ENCODE measurements at places on chromosomes 7 and 10.
A peak's percentile ranks its signal among the peaks of the same experiment; 100 is the strongest.

- no peak for DNase-seq
These were observed 161.8 kb upstream of the CACNA2D1 start for GRCh38 chr7:82605247-82605864.

- DNase-seq, result no peak
These were observed 168.0 kb upstream of the AHR start for GRCh38 chr7:17130281-17131059.

DNA sequence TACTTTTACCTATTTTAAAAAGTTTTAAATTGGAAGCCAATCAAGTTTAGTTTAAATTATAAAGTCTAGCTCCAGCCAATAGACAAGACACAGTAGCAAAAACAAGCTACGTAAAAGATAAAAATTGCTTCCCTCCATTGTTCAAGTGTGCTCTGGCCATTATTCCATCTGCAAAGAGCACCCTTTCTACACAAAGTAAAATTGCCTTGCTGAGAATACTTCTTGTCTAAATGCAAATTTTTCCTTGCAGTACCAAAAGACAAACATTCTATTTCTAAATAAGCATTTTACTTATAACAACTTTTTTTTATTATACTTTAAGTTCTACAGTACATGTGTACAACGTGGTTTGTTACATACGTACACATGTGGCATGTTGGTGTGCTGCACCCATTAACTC lies 75.9 kb upstream of the ZNF746 start:
- DNase-seq, result no peak

DNA sequence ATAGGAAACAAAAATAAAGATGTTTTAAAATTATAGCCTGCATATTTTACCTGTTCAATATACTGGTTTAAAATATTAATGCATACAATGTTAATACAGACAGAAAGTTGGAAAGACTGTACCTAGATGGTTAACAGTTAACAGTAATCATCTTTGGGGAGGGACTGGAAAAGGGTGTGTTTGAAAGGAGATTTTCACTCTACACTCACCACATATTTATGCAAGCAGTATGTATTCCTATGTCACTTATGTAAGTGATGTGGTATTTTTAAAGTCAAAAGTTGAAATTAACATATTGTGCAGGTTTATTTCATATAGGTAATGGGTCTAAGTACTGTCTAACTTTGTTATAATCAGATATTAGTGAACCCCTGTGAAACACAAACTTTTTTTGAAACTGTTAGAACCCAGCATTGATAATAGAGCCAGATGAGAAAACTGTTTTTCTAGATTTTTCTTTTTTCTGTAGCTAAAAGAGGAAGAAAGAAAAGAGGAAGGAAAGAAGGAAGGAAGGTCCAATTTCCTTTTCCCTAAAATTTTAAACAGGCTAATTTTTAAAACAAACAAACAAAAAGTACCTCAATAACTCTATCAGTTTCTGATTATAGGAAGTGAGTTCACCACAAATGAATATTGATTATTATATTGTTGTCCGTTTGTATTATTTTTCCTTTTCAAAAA lies 9.0 kb upstream of the STARD3NL start:
- no peak for DNase-seq

DNA sequence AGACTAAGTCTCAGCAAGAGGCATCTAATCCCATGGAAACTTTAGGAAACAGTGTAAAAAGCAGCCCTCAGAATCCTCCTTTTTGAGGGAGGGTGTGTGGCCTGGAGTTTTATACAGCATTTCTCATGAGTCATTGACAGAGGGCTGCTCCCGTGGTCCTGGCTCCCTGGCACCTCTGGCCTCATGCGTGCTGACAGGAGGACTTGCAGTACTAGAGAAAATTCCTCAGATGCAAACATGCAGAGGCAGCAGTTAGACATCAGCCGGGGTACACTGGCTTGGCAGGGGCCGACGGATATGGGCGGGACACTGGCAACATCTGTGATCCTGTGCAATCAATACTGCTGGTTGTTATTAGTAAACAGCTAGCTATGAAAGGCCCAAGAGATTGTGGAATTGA lies 925.1 kb upstream of the CELF2 start:
- no peak for DNase-seq

- DNase-seq, result no peak
These were observed 571.6 kb downstream of the SH2D4B start for GRCh38 chr10:81109200-81109752.

DNA sequence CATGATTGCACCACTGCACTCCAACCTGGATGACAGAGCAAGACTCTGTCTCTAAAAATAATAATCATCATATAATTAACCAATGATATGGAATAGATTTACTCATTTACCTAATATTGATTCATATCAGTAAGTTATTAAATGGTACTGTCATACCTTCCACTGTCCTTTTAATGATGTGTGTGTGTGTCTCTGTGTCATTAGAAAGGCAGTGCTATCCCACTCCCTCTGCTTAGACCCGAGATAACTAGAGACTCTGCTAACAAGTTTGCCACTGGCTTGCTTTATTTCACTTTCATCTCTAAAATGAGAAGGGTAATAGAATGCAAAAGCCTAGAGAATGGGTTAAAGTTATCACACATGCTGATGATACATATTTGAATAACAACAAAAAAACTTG lies 21.1 kb downstream of the MCM10 start:
- no peak for DNase-seq

- DNase-seq, result no peak
These were observed 43.1 kb upstream of the SEMA3A start for GRCh38 chr7:84237533-84238173.

GRCh38 chr7:88069093-88069492 lies 135.0 kb downstream of the ADAM22 start:
- no peak for DNase-seq

- DNase-seq, result no peak
These were observed 170.9 kb upstream of the ASAH2 start for GRCh38 chr10:50422259-50422658.

DNA sequence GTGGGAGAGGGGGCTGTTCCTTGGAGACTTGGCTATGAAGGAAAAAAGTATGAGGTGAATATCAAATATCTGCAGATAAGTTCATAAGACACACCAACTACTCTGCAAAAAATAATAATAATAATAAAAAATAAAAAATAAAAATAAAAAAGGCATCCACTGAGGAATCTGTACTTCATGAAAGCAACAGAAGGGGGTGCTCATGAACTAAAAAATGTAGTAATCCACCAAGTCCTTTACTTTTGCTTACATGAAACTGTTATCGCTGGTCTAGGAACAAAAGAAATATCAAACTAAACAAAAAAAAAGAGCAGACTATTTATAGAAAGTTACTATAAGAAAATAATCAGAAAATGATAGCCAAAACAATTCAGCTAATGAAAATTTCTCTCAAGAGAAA lies 579.0 kb downstream of the PHTF2 start:
- no peak for DNase-seq

DNA sequence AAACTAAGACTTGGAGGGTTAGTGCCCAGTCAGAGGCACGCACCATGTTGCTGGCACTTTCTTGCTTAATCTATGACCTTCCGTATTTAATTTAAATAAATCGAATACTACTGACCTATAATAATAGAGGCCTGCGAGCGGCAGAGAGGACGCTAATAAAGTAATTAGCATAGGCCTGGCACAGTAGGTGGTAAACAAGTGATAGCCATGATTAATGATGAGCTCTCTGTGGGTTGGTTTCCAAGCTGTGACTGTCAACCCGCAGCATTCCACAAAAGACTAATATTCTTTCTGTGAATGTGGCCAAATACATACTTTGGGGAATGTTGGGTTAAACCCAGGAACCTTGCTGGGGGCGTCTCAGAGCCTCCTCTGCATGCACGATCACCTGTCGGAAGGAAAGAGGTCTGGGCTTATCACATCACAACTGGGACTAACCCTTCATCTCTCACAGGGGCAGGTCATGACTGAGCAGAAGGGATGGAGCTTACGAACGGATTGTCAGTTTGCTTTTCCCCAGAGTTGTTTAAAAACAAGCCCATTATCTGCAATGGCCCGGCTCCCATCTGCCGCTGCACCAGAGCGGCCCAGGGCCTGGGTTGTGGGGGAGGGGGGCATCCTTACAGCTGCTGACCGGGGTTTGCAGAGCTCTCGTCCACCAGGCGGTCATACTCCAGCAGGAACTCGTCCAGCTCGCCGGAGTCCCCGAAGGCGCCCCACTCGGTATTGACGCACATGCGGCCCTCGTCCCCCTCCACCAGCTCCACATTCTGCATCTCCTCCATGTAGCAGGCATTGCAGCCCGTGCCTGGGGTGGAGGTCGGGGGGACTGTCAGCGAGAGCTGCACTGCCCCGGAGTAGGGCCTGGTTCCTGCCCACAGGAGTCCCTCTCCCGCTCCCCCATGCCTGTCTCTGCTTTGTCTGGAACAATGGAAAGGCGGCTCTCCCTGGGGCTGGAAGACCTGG lies 6.2 kb upstream of the MYL7 start:
- no peak for DNase-seq

GRCh38 chr10:79260811-79261740 lies 86.2 kb upstream of the PPIF start:
- no peak for DNase-seq

DNA sequence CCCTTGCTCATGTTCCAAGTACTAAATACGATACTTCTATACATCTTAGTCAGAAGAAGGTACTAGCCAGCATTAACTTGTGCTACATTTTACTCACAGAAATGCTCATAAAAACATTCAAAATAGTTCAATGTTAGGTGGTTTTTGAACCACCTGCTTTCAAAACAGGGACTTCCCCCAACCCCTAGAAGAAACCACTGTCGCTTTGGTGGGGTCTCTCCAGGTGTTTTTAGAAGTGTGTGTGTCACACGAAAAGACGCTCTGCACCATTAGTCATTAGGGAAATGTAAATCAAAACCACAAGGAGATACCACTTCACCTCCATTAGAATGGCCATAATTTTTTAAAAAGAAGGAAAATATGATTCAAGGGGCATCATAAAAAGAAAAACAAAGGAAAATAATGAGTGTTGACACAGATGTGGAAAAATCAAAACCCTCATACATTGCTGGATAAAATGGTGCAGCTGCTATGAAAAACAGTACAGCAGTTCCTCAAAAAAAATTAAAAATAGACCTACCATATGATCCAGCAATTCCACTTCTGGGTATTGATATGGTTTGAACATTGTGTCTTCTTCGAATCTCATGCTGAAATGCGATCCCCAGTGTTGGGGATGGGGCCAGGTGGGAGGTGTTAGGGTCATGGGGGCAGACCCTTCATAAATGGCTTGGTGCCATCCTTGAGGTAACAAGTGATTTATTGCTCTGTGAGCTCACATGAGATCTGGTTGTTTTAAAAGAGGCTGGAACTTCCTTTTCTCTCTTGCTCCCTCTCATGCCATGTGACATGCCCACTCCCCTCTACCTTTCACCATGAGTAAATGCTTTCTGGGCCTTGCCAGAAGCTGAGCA lies 74.2 kb downstream of the MALSU1 start:
- DNase-seq, result peak; percentile 23

DNA sequence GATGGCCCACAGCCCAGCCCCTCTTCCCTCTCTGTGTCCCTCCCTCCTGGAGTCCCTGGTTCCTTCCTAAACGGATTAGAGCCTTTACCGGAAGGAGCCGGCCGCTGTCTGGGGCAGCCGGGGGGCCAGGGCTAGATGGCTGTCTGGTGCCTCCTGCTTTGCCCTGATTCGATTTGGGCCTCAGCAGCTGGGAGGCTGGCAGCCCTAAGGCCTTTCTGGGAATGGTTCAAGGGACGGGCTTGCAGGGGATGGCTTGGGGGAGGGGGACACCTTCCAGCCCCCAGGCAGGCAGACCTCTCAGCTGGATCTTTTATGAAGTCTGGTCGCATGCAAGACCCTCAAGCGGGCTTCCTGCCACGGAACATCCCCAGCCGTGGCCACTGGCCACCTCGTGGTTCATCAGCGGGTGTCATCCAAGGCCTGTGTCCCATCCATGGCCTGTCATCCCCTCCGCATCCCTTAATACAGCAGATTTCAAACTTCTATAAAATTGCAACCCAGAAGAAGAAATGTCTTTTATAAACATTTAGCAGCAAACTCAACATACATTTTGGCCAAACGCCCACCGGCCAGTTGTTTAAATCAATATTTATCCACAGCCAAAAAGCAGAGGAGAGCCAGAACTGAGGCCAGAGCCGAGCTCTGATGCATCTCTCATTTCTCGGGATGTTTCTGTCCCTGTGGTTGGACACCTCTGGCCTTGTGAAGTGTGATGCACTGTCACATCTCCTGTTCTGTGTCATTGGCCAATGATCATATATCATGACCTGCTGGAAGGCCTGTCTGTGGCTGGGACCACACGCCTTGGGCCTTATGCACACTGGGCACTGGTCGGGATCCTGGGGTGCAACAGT lies 52.0 kb downstream of the GTF2IRD1 start:
- no peak for DNase-seq

DNA sequence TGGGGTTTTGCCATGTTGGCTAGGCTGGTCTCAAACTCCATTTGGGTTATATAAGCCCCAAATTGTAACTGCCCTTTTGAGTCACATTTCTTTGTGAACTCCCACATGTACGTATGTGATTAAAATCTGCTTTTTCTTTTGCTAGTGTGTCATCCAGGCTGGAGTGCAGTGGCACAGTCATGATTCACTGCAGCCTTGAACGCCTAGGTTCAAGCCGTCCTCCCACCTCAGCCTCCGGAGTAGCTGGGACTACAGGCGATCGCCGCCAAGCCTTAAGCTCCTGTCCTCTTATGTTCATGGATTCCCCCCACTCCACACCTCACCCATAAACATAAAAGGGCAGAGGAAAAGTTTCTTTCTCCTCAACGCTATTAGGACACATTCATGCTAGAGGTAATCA lies 4.4 kb upstream of the SMC3 start:
- DNase-seq, result no peak

DNA sequence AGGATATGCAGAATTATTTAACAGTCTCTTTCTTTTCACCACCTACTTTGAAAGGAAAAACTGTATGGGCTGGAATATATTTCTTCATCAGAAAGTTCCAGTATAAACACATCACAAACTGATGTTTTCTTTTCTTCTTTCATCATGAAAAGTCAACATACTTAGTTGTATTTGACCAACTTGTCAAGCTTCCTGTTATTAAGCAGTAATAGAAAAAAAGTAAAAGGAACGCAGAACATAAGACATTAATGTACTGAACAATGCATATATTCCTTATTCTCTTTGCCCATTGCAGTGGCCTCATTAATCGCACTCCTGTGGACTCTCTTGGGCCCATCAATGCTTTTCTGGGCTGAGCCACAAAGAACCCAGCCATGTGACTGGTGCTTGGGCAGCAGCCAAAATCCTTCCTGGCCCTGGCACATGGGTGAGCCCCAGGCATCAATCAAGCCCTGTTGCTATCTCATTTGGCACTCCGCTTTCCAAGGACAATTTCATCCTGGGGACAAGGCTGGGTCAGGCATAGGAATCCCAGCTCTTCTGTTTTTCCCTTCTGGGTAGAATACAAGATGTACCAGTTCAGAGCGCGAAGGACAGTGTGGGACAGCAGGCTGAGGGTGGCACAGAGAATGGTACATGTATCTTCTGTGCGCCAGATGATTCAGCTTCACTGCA lies 42.3 kb downstream of the RHOBTB1 start:
- no peak for DNase-seq

DNA sequence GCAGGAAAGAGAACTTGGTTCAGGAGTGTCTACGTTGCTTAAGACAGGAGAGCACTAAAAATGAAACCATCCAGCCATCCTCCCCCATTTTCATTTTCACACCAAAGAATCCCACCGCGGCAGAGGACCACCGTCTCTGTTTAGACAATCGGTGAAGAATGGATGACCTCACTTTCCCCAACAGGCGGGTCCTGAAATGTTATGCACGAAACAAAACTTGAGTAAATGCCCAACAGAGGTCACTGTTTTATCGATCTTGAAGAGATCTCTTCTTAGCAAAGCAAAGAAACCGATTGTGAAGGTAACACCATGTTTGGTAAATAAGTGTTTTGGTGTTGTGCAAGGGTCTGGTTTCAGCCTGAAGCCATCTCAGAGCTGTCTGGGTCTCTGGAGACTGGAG lies 1.4 kb upstream of the IL6 start:
- DNase-seq, result no peak

Measured in stimulated activated CD8-positive, alpha-beta memory T cell treated with anti-CD3 and anti-CD28 coated beads, Interleukin-4, amount 100 ng/mL, for 4 hours (primary cell).